ENCODE measurements at places on chromosomes 2 and 18.

DNA sequence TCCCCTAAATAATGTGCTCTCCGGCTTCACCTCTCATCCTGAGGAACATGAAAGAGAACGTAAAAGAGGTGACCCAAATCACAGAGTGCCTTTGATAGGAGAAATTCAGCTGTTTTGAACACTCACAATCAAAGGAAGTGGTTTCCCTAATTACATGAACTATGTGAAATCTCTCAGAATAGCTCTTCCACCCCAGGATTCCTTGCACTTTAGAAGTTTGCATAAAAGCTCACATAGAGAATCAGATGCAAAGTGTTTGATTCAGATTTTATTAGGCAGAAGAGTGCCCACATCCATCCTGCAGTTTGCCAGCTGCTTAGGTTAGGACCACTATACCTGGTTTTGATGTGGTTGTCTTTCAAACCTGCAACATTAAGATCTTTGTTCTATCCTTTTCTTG is 61.0 kb downstream of the MAP3K20 start:
- DNase-seq, result no peak

- no peak for DNase-seq
Measured at GRCh38 chr2:15943378-15944280, 3.3 kb downstream of the MYCN start.

DNA sequence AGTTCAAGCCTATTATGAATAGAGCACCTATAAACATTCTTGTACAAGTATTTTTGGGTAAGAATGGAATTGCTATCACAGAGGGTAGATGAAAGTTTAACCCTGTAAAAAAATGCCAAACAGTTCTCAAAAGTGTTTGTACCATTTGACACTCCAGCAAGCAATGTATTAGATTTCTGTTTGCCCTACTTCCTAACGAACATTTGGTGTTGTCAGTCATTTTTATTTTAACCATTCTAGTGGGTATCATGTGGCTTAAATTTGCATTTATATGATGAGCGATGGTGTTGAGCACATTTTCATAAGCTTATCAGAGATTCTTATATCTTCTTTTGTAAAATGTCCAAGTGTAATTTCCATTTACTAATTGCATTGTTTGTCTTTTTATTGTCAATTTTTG is 608.2 kb upstream of the ACVR2A start:
- no peak for DNase-seq

- peak; percentile 26 for DNase-seq
Measured at GRCh38 chr2:105919826-105920225, 175.1 kb downstream of the NCK2 start.

DNA sequence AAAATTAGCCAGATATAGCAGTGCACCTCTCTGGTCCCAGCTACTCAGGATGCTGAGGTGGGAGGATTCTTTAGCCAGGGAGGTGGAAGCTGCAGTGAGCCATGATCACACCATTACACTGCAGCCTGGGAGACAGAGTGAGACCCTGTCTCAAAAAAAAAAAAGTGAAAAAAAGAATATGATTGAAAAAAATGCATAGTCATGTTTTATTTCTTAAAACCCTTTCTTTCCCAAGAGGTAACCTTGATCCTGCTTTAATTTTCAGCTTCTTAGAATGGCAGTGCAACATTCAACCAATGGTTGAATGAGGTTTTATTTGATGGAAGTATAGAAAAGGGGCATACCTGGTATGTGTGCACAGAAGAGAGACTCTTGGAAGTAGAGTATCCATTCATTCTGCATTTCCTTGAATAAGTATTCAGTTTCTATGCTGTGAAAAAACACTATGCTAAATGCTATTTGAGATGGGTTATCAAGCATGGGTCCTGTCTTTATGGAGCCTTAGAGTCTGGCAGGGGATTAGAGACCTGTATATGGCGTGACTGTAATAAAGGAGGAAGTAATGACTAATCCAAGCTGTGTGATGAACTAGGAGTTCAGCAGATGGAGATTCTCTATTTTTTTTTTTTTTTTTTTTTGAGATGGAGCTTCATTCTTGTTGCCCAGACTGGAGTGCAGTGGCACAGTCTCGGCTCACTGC is 146.3 kb downstream of the WDSUB1 start:
- DNase-seq, result no peak

- DNase-seq, result no peak
Measured at GRCh38 chr2:235570256-235570655, 76.4 kb downstream of the AGAP1 start.

- DNase-seq, result no peak
Measured at GRCh38 chr2:130869441-130870160, 32.9 kb downstream of the ARHGEF4 start.

DNA sequence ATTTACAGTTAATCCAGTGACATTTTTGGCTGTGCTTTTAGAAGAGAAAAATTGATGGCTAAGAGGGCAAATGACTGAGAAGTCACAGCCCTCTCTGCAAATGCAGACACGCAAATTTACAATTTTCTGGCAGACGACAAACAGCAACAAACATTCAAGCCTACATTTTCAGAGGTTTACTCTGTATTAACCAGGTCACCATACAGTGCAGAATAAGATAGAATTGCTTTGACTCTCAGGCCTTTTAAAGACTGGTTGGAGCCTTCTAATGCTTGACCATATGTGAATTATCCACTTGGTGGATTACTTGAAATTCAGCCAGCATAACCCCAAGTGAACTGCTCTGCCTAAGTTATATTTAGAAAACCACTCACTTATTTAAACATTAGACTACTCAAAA is 280.9 kb upstream of the STON1 start:
- DNase-seq, result no peak

GRCh38 chr2:127047716-127048617 is 59.0 kb downstream of the BIN1 start:
- no peak for DNase-seq

DNA sequence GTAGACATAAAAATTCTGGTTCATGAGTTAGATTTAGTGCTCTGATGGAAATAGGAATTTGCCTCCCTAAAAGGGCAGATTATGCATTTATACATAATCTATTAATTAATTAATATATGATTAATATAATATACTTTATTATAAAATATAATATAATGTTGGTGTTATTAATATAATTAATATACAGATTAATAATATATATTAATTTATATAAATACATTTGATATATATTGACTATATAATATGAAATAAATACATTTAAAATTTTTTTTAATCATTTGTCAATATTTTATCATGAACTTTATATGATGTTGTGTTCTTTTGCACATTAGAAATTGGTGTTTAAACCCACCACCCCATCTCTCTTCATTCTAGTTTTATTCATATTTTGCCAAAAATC is 652.1 kb upstream of the ZNF804A start:
- no peak for DNase-seq

DNA sequence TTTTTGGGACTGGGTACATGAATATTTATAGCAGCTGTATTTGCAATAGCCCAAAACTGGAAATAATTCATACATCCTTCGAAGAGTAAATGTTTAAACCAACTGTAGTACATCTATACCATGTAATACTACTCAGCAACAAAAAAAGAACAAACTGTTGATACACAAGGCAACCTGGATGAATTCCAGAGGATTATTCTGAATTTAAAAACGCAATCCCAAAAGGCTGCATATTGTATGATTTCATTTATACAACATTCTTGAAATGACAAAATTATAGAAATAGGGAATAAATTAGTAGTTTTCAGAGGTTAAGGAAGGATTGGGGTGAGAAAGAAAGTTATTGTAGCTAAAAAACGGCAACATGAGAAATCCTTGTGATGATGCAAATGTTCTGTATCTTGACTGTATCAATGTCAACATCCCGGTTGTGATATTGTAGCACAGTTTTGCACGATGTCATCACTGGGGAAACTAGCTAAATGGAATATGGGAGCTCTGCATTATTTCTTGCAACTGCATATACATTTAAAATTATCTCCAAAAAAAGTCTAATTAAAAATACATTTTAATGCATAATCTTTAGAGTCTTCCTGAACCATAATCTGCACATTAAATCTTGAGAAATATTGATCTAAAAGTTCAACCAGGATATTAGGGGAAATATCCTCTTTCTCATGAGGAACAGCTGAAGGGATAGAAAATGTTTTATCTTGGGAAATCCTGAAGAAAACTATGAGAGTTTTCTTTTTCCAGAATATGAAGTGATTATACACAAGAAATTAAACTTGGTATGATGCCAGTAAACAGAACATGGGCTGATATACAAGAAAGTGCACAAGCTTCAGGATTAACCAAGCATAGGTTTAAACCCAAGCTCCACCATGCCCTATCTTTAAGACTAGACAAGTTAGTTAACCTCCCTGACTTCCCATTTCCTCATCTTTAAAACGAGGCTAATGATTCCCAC is 21.9 kb downstream of the EVA1A start:
- no peak for DNase-seq

DNA sequence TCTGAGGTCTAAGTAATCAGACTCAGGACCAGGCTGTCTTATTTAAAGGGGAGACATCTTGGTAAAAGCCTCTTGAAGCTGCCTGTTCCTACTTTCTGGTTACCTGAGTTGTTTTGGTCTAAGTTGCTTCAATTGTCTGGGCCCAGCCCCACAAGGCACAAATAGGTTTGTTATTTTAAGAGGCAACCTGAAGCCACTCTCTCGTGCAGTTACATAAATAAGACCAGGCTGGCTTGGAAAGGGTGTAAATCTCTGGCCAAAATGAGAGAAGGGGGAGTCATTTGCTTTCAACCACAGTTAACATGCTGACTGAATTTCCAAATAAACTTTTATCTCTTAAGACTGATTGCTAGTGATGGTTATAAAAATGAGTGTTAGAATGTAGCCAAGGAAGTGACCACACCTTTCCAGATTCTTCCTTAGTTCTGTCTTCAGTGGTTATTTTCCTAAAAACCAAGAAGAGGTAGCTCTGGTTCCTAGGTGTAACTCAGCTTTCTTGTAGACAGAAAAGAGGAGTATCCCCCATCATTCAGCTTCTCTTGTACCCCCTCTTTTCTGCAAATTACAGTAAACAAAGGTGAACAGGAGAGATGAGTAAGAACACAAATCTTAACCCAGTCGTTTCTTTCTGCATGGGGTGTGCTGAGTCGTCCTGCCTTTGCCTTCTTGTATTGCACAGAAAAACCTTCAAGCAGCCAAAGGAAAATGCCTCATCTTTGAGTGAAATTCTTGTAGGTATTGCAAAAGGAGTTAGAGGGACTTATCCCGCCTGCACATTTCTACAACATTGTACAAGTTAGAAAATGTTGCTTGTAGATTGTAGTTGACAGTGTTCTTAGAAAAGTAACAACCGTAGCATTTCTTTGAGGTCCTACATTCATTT is 161.5 kb upstream of the NT5C1B start:
- no peak for DNase-seq

- DNase-seq, result no peak
Measured at GRCh38 chr2:229408356-229408755, 137.3 kb upstream of the PID1 start.

DNA sequence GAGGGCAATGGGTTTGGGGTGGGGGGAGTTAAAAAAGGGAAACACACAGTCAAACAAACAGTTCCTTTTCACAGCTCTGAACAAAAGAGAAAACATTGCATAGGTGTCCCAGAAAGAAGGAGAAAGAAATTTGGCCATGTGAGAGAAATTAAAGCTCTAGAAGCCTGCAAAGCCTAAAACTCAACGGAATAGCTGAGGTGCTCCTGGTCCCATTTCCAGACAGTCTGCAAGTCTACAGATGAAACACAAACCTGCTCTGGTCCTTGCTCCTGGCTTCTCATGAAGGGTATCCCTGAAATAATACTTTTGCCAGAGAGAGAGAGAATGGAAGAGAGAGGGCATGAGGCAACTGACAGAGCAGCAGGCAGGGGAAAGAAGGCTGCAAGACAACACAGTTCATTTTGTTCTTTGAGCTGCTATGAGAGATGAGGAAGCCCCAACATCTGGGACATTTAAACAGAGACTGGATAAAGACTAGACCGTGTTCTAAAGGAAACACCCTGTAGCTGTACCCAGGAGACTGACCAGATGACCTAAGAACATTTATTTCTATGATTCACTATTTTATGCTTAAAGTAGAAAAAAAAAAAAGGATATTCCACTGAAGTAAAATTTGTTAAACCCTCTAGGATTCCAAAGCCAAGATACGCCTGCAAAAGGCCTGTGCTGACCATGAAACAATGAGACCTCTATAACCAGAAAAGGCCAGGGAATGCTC is 57.3 kb upstream of the CYP26B1 start:
- DNase-seq, result no peak

DNA sequence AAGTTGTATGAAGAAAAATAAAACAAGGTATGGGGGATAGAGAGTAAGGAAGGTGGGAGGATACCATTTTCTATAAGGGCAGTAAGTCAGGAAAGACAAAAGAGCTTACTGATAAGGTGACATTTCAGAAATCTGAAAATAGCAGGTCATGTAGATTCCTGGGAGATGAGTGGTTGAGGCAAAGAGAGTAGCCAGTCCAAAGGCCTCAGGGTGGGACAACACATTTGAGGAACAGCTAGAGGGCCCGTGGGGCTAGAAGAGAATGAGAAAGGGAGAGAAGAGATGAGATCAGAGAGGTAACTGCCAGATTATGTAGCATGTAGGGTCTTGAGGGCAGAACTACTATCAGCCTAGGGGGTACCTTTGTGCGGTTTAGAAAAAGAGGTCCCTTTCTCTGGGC is 2.9 kb downstream of the CLHC1 start:
- DNase-seq, result no peak

DNA sequence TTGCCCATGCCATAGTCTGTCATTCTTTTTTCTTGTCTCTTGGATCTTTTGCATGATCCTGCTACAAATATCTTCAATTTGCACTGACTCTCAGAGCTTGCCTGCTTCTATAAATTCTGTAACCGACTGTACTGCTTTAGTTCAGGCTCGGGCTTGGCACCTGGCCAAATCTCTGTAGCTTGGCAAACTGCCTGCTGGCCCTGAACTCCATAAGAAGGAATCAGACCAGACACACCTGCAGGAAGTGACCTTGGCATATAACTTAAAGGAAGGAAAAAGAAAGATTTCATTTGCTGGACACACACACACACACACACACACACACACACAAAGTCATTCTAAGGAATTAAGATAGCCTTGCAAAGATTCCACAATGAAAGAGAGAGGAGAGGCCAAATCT is 291.2 kb upstream of the DDX18 start:
- no peak for DNase-seq

GRCh38 chr2:154589514-154589913 is 109.0 kb upstream of the KCNJ3 start:
- DNase-seq, result no peak

GRCh38 chr2:16553226-16553625 is 112.4 kb downstream of the CYRIA start:
- no peak for DNase-seq

DNA sequence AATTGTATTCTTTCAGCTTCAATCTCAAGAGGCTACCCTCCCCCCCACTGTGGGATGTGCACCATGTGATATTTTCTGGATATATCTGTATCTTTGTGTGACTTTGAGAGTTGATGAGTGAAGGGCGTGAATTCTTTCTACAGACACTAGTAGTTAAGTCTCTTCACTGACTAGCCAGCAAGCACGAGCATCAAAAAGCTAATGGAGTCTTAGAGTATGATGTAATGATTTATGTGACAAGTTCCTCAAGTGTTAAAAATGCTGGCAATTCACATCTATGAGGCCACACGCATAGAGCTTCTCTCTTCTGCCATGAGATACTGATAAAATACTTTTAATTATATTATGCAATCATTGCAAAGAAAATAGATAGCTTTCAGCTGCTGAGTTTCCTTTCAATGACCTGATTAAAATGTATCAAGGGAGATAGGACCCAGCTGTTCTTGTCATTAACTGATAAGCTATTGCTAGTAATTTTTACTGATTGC is 304.8 kb downstream of the TRIB2 start:
- DNase-seq, result no peak

All from activated CD4-positive, alpha-beta T cell treated with anti-CD3 and anti-CD28 coated beads for 1 hour (primary cell).